ENCODE measurements at places on chromosomes 13 and 19.

DNA sequence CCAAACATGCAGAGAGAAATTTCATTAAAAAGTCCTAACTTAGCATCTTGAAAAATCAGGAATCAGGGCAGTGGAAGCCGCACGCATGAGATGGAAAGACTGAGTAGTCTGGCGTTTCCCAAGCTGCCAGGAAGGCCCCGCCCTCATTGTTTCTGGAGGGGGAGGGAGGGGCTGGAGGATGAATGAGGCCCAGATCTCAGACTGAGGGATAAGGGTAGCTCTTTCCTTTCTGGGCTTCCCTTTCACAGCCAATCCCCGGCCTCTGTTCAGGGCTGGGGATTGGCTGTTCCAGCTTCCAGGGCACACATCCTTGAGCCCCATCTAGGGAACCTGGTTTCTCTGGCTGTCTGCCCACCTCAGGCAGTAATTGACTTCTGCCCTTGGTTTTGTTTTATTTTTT is 7.3 kb downstream of the C19orf53 start:
- peak; percentile 35 for DNase-seq

GRCh38 chr13:24660023-24660741 is 20.0 kb upstream of the ATP12A start:
- no peak for DNase-seq

DNA sequence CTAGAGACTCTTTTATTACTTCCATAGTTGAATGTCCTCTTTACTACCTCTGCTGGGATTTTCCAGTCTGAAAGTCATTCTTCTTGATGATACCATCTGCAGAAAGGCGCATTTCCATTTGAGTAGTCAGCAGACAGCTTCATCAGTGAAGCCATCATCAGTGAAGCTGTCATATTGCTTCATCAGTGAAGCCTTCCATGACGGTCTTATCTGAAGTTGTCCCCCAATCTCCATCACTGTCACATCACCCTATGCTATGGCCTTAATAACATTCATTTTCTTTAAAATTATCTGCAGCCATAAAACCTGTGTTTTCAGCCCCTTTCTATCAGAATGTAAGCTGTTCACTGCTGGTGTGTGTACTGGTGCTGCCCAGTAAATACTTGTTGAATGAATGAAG is 151.6 kb downstream of the B3GLCT start:
- no peak for DNase-seq

DNA sequence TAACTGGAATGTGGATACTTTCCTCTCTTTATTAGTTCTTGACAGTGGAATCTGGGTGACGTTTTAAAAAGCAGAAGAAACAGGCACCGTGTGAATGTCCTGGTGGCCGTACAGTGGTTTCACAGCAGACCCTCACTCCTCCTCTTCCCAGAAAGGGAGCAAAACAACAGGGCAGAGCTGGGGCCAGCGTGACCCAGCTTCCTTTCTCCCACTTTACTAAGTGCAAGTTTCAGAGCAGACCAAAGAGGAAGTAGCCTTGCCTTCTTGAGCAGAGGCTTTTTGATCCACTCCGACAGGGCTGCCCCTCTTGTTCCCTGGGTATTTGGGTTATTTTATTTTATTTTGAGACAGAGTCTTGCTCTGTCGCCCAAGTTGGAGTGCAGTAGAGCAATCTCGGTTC is 19.6 kb upstream of the C19orf33 start:
- DNase-seq: no peak

GRCh38 chr13:22278336-22278929 is 607.6 kb downstream of the FGF9 start:
- DNase-seq: no peak

- no peak for DNase-seq
Observed at GRCh38 chr13:21202767-21203531, 26.5 kb downstream of the MRPL57 start.

DNA sequence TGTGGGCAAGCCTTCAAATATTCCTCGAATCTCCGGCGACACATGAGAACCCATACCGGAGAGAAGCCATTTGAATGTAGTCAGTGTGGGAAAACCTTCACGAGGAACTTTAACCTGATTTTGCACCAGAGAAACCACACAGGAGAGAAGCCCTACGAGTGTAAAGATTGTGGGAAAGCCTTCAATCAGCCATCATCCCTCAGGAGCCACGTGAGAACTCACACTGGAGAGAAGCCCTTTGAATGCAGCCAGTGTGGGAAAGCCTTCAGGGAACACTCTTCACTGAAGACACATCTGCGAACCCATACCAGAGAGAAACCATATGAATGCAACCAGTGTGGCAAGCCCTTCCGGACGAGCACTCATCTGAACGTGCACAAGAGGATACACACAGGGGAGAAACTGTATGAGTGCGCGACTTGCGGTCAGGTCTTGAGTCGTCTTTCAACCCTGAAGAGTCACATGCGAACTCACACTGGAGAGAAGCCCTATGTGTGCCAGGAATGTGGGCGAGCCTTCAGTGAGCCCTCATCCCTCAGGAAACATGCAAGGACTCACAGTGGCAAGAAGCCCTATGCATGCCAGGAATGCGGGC is 28.8 kb downstream of the ZNF333 start:
- no peak for DNase-seq

DNA sequence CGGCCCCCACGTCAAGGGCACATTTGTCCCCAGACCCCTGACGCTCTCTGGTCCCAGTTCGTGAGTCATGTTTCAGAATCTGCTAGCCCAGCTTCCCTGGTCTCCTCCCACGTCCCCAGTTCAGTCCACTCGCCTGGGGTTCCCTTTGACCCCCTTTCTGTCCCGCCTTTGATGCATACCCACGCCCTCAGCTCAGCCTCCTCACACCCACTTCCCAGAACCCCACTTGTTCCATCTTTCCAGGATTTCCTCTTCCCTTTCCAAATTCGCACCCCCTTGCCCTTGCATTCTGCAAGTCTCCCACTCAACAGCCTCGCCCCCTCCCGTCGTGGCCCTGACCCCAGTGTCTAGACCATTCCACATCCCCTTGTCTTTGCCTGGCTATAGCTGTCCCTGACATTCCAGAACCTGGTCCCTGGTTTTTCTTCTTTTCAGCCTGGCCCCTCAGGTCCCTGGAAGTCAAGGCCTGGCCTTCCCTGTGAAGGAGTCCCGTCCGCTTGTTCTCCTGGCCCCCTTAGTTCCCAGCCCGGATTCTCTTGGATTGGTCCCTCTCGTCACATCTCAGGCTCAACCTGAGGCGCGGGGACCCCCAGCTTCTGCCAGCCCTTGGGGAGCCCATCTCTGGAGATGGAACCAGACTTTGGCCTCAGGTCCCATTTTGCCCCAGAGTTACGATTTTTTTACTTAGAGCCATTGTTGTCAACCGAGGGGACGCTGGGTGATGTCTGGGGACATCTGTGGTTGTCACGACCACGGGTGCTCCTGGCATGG is 1.3 kb downstream of the NCLN start:
- no peak for DNase-seq

GRCh38 chr13:113423520-113424163 is 29.6 kb downstream of the ADPRHL1 start:
- DNase-seq: no peak

DNA sequence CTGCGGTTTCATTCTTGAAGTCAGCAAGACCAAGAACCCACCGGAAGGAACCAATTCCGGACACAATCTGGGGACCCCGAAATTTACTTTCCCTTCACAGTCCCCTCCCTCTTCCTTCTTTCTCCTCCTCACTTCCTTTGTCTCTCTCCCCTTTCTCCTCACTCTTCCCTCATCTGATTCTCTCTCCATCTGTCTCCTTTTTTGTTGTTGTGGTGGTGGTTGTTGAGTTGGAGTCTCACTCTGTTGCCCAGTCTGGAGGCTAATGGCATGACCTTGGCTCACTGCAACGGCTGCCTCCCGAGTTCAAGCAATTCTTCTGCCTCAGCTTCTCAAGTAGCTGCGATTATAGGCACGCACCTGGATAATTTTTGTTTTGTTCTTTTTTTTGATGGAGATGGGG is 32.7 kb upstream of the OR1M1 start:
- DNase-seq: no peak

DNA sequence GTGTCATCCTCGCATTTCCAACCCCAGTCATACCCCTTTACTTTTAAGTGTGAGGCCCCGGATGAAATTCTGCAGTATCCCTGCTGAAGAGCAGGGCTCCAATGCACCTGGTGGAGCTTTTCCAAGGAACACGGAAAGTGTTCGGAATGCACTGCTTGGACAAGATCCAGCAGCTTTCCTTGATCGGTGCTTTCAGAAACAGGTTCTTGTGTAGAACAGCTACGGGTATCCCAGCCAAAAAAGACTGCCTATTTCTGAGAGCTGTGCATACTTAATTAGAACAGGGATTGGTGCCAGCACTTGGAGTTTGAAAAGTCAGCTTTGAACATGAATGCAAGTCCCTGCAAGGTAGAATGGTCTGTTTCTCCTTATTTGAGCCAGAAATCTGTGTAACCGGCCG is 87.2 kb upstream of the C1QTNF9B start:
- no peak for DNase-seq

GRCh38 chr13:24877531-24877930 is 113.6 kb downstream of the RNF17 start:
- no peak for DNase-seq

DNA sequence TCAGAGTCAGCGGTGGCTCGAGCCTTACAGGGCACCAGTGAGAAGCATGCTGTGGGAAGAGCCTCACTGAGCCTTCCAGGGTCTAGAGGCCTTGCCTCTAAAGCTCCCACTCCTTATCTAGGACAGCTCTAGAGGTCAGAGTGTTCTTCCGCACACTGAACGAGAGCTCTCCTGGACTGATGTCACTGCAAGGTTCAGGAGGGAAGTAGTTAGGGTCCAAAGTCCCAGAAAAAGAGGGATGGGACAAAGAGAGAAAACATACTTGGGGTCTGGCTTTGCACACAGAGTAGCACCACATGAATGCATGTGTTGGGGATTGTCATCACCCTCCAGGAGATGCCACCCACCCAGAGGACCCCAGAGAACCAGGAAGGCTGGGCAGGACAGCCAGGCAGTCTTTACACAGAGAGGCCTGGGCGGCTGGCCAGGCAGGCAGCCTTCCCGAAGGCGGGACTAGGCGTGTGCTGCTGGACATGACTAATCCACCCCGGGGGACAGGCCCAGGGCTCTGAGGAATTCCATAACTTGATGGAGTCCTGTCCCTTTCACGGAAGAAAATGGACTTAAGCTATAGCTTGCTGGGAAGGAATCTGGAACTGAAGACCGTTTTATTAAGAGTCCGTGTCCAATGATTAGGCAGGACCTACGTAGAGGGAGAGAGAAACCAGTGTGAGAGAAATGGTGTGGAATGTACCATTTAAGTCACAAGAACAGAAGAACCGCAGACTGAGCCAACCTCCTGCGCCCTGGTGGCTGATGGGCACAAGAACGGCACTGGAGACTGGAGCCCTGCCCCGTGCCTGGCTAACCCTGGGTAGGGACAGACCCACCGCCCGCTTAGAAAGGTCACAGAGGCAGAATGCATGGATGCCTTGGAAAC is 16.6 kb upstream of the EPHX3 start:
- no peak for DNase-seq

GRCh38 chr13:108686027-108686426 is 56.6 kb downstream of the MYO16 start:
- DNase-seq: no peak
